ENCODE measurements at places on chromosomes 6 and 20.

DNA sequence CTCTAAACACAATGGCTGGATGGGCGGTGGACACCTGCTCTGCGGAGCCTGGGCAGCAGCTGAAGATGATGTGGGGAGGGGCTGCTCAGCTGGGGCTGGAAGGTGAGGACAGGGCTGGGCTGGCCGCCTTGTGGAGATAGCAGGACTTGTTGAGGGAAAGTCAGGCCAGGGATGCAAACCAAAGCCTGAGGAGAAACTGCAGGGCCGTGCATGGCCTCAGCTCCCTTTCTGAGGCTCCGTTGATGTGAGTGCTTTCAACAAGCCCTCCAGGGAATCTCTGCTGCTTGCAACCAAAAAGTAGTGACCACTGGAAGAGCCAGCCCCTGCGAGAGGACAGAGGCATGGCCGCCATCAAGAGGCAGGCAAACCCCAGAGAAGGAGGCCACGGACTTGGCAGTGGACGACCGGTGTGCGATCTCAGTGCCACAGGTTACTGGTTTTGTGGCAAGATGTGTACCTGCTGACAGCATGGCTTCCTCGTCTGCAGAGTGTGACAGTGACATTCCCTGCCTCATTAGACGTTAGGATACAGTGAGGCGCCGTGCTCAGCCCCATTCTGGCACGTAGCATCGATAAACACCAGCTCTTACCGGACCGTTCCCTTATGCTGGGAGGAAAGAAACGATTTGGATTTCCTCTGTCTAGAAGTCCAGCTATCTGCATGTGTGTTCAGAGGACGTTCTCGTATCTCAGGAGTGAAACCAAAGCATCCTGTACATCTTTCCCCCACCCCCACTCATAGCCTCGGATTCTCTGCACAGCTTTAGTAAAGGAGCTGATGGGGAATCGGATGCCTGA, 37.9 kb downstream of the ERMARD start:
- peak overlapping the region; percentile 66 for H3K4me3 ChIP-seq
- H3K36me3 ChIP-seq = no peaks in the 10 kb centered on the region
- no peaks in the 10 kb centered on the region for H3K4me1 ChIP-seq
- no peak for DNase-seq

- no peak for DNase-seq
- H3K4me1 ChIP-seq = no peaks in the 10 kb centered on the region
- H3K36me3 ChIP-seq = no peaks in the 10 kb centered on the region
- H3K4me3 ChIP-seq = no peak overlapping the region
Measured at GRCh38 chr6:41269716-41270115, 16.8 kb downstream of the TREM1 start.

DNA sequence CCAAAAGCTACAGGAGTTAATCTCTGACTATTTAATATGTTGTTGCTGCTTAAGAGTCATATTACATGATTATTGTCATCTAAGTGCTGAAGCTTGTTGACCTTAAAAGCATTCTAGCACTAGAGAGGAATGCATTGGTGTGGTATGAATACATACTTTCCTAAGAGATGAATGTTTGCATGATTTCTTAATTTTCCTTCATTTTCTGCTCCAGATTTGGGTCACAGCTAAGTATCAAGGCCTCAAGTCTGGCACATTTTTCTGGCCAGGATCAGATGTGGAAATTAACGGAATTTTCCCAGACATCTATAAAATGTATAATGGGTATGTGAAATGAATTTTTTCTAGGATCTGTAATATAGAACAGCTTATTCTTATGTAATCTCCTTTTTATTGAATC, 53.6 kb downstream of the ENPP1 start:
- no peaks in the 10 kb centered on the region for H3K27me3 ChIP-seq
- DNase-seq = no peak
- H3K36me3 ChIP-seq = no peaks in the 10 kb centered on the region
- no peak overlapping the region for H3K4me3 ChIP-seq
- H3K4me1 ChIP-seq = no peaks in the 10 kb centered on the region
- H3K27ac ChIP-seq = no peak overlapping the region

DNA sequence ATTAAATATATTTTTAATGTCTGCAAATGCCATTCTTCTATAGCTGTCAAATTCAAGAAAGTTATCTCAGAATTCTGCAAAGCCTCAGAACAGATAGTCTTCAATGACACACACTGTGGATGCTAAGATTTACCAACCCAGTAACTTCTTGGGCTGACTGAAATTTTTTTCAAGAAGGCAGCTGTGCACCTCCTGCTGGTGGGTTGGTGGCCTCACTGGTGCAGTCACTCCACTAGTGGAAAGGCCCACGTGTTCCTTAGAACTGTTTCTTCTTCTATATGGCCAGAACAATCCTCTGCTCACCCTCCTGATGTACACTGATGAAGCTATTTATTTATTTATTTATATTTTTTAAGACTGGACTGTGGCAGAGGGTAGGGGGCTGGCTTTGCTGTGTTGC, 28.1 kb upstream of the MTCL3 start:
- H3K4me3 ChIP-seq = no peak overlapping the region
- H3K27ac ChIP-seq = no peak overlapping the region
- no peaks in the 10 kb centered on the region for H3K27me3 ChIP-seq
- no peak for DNase-seq
- no peaks in the 10 kb centered on the region for H3K4me1 ChIP-seq
- no peaks in the 10 kb centered on the region for H3K36me3 ChIP-seq

GRCh38 chr20:38825571-38825900, 20.0 kb downstream of the PPP1R16B start:
- no peaks in the 10 kb centered on the region for H3K27me3 ChIP-seq
- H3K36me3 ChIP-seq = no peaks in the 10 kb centered on the region
- no peak overlapping the region for H3K4me3 ChIP-seq
- DNase-seq = no peak

GRCh38 chr6:156982168-156982567, 205.0 kb downstream of the ARID1B start:
- no peak overlapping the region for H3K4me3 ChIP-seq
- H3K27me3 ChIP-seq = no peaks in the 10 kb centered on the region
- no peaks in the 10 kb centered on the region for H3K36me3 ChIP-seq
- no peak overlapping the region for H3K27ac ChIP-seq
- peaks cover 55% of the 10 kb centered on the region for H3K4me1 ChIP-seq
- no peak for DNase-seq

Measured in esophagus squamous epithelium (tissue), 5 donors.